ENCODE measurements at places on chromosomes 5 and 9.

GRCh38 chr5:640461-641330 lies 28.6 kb downstream of the CEP72 start:
- no peak for DNase-seq

DNA sequence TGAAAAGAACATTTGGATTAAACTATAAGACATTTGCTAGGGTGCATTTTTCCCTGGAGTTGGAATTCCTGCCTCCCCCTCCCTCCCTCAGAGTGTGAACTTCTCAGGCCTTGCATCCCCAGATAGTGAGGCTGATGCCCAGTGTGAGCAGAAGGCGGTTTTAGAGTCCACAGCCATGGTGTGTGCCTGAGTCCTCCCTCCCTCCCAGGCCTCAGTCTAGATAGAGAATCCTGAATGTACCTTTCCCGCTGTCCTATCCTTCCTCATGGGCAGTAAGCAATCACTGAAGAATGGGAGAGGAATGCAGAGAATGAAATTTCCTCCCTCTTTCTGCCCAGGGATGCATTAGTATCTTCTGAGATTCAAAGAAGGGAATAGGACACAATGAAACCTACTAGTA lies 108.5 kb downstream of the RASGRF2 start:
- no peak for DNase-seq

GRCh38 chr5:135364421-135365262 lies 34.4 kb downstream of the MACROH2A1 start:
- DNase-seq = no peak

DNA sequence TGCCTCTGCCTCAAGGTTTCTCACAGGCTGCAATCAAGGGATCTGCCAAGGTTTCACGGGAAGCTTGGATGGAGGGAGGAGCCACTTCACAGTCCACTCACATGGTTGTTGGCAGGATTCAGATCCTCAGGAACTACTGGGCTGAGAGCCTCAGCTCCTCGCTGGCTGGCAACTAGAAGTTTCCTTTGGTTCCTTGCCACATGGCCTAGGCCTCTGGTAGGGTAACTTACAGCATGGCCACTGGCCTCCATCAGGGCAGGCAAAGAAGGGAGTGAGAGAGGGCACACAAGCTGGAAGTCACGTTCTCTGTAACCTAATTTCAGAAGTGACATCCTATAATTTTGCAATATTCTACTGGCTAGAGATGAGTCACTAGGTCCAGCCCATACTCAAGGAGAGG lies 32.2 kb downstream of the SPOCK1 start:
- no peak for DNase-seq

- no peak for DNase-seq
These were observed at the start of gene PLPPR1 for GRCh38 chr9:101028346-101029314. Gene PLPPR1, plus strand, starts transcription at chr9:101028727.

DNA sequence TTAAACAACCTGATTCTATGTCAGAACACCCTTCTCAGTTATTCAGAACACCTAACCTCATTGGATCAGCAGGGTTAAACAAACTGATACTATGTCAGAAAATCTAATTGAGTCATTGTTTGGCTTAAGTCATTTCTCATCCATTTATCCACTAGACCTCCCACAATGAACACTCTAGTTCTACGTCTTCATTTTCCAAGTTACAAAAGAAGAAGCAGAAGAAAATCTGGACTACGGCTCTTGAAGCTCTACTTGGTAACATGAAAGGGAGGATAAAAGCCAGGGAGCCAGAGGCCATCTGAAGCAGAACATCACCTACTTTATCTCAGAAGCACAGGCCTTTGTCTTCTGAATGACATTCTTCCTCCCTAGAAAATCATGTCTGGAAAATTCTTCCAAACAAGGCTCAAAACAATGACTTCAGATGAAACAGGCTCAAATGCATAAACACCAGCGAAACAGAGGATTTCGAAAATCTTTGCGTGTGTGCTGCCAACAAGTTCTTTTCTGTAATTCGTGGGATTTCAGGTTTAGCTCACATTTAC lies 35.4 kb upstream of the TGFBI start:
- DNase-seq = no peak

DNA sequence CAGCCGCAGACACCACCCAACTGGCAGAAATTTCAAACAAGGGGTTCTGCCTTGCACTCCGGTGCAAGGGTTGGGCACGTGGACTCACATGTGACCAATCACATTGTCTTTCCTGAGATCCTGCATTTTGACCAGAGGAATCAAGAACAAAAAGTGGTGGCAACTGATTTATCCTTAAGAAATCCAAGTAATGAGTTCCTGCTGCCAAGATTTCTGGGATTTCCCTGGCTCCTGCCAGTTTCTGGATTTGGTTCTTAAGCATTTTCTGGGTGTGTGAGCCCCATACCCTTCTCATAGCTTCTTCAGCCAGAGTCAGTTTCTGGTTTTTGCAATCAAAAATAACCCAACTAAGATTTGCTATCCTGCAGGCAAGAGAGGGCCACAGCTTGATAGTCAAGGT lies 17.4 kb upstream of the KCNIP1 start:
- no peak for DNase-seq

GRCh38 chr5:146041180-146041789 lies 64.1 kb downstream of the PLAC8L1 start:
- no peak for DNase-seq

DNA sequence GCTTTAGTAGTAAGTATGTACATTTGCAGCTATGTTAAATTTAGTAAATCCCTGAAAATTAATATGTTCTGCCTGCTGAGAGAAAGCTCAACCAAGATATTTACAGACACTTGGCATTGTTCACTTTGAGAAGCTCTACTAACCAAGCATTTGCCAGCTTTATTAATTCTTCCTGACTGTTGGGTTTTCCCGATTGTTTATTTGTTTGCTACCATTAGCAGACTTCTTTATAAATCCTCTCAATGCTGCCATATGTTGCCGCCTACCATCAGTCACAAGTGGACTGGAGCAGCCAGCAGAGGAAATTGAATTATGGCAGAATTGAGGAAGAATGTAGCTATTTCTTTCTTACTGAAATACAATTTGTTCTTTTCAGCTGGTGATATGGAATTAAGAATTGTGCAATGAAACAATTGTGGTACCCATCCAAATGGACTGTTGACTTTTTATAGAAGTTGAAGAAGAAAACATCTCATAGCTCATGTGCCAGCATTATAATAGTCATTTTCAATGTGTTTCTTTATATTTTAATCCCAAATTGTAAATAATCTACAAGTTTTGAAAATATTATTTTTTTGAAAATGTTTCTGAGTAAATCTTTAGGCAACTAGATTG lies 588.7 kb upstream of the CDH6 start:
- DNase-seq = no peak

DNA sequence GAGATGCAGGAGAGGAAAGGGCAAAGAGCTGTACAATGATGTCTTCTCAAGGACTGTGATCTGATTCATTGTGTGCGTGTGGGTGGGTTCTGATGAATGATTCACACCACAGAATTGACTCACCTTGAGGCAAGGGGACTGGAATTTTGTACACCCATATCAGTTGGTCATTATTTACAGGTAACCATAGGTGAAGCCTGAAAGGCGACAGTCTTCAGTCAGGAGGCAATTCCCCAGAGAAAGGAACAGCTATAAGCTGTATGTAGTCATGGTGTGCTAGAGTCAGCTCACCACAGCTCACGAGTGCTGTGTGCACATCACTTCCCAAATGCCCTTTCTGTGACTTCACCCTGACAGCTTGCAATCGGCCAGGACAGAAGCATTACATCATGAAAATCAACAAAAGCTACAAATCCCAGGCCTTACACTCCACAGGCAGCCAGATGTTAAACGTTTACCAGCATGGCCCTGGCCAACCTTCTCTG lies 87.6 kb upstream of the RPS23 start:
- DNase-seq = no peak

DNA sequence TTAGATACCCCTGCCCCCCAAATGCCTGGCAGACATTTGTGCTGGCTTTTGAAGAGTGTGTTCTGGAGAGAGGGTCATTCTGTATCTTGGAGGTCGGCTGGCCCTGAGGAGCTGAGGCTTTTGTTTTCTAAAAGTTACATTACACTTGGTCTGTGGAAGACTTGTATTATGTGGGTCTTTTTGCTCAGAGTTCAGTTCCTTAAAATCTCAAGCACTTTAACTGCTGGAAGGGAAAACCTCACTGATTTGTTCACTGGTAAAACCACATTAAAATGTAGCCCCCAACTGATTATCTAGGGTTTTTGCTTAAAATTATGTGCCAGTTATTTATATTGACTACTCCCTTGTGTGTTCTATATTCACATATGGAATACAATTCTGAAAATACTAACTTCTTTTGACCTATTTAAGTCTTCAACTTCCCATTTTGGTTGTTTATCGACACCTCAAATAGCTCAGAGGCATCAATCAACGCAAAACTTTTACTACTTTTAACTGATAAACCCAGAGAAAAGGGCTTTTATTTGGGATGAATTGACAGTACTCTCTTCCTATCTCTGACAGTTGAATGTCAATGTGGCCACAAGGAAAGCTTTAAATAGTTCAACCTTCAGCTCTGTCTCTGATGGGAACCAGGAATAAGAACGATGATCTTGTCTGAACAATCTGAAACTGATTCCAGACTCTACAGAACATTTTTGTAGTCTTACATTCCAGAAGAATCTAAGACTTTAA lies 54.0 kb upstream of the MAP3K1 start:
- no peak for DNase-seq

- no peak for DNase-seq
These were observed 23.5 kb downstream of the IL7R start for GRCh38 chr5:35880156-35880555.

- no peak for DNase-seq
These were observed 71.0 kb upstream of the HMHB1 start for GRCh38 chr5:143740956-143741355.

DNA sequence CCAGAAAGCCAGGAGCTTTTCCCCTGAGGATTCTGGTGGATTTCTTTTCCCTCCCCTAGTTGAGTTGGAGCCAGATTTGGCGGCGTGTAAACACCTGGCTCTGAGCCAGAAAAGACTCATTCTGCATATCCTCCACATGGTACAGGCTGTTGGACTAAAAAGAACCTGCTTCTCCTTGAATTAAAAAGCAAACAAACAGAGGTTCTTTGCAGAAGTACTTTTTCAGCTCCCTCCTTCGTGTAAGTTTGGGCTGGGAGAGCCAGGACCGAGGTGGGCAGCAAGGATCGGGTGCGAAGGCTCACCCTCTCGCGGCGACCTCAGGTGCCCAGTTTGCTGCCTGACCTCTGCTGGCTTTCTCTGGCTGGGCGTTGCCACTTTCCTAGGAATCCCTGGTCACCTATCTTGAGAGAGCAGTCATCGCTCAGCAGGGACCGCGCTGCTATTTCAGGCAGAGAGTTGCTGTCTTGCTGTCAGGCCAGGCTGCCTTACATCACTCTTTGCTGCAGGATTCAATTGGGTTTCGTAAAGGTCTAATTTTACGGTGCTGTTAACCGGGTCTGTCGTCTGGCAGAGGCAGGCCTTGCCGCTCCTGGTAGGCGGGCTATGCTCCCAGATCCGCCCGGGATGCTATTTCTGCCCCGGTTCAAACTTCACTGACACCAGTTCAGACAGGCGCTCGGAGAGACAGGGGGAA lies 3.2 kb downstream of the PAPPA start:
- no peak for DNase-seq

- DNase-seq = no peak
These were observed 5.7 kb downstream of the NIPSNAP3B start for GRCh38 chr9:104769655-104770054.

DNA sequence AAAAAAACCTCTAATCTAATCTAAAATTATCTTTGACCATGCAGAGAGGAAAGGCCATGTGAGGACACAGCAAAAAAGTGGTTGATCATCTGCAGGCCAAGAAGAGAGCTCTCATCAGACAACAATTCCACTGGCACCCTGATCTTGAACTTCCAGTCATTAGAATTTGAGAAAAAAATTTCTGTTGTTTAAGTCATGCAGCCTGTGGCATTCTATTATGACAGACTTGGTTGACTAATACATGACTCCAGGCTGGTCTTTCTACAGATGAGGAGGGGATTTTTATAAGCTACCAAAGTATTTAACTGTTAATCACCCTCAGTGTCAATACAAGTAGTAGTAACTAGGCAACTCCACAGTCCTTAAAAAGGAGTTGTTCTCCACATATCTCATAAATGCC lies 358.5 kb upstream of the RGMB start:
- DNase-seq = peak; percentile 95

DNA sequence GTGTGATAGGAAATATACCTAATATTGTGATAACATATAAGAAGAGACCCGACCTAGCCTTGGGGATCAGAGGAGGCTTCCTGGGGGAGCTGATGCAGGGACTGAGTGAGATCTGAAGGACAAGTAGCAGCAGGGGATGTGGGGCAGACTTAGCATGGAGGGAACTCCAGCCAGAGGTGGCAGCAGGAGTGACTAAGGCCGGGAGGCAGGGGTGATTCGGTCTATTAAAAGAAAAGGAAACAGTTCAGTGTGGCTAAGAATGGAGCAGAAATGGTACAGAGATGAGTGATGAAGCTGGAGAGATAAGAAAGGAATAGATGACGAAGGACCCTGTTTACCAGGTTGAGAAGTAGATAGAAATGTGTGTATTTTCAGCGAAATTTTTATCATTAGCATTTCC lies 408.8 kb downstream of the ENC1 start:
- DNase-seq = no peak

- DNase-seq = no peak
These were observed 50.8 kb downstream of the AMBP start for GRCh38 chr9:114027159-114027862.

GRCh38 chr5:167633931-167634341 lies 657.5 kb upstream of the WWC1 start:
- peak; percentile 89 for DNase-seq

- no peak for DNase-seq
These were observed 1124.6 kb upstream of the ACO1 start for GRCh38 chr9:31259824-31260223.

GRCh38 chr5:59209758-59210359 lies 627.0 kb downstream of the RAB3C start:
- no peak for DNase-seq

- DNase-seq = no peak
These were observed 122.6 kb upstream of the IRX4 start for GRCh38 chr5:2005101-2006041.

DNA sequence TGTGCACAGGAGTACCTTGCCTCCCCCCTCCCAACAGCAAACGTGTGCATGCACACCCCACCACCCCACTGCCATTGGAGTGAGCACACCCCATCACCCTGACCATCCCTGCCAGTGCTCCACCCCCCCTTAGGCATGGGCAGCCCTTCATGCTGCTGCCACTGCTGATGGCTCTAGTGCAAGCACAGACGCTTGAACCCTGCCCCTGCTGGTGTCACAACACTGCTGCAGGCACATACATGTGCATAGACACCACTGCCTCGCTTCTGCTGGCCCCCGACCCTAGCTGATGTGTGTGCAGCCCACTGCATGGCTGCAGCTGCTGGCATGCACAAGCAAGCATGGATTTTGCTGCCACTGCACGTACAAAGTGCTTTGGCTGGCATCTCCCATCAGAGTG lies 16.0 kb upstream of the RGS7BP start:
- no peak for DNase-seq

DNA sequence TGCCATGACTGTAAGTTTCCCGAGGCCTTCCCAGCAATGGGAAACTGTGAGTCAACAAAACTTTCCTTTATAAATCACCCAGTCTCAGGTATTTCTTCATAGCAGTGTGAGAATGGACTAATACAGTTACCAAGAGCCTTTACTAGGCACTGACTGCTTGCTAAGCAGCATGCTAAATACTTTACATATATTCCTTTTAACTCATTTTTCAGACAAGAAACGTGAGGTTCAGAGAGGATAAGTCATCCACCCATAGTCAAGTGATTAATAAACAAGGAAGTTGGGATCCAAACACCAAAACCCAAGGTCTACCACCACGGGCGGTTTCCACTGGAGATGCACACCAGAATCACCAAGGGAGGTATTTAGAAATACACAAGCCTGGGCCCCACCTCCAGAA lies 50.8 kb downstream of the GABBR2 start:
- DNase-seq = peak; percentile 53
